T-helper 17 cell (primary cell): ENCODE measurements at places on chromosomes 11 and 22. TPM values are rescaled to one million over a fixed set of nuclear protein-coding genes. Genes with fewer than 3 reads are reported as not detected.

The MS4A4A gene
- total RNA-seq, result 0.50 TPM

The PATE2 gene
- not detected for total RNA-seq

The CHRM1 gene
- not detected for total RNA-seq

The LARGE1 gene
- 2.1 TPM for total RNA-seq

The MS4A1 gene
- 0.50 TPM for total RNA-seq

DNA sequence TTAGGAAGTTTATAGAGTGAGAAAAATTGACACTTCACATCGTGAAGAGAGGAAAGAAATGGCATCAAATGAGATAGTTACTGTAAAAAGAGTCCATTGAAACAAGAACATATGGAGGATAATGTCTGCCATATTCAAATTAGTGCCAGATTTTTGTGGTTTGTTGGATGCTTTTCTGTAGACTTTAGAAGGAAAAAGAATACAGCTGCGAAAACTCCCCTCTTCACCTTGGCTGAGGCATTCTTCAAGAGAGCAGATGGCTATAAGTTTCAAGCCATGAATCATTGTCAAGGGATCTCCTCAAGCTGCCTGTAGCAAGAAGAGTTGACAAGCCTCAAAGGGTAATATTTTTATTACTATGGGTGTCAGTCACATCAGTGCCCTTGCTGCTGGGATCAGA lies 507.4 kb upstream of the RAG2 start:
- no peak overlapping the region for H3K4me3 ChIP-seq
- peaks cover 2% of the 10 kb centered on the region for H3K36me3 ChIP-seq
- DNase-seq, result no peak
- no peaks in the 10 kb centered on the region for H3K27me3 ChIP-seq
- no peak overlapping the region for H3K27ac ChIP-seq

DNA sequence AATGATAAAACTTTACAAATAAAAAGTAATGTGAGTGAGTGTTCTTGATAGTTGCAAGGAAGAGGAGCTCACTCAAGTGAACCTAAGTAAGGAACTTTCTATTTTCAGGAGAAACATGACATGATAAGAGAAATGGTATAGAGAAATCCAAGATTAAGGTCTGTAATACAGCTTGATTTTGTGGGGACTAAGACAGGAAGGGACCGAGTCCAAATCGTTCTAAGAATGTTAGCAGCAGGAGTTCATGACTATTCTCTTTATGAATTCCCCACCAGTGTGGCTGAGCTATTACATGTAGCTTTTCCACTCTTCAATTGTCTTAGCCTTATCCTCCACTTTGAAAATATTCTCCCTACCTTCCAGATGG lies 698.6 kb upstream of the ARHGAP42 start:
- no peak overlapping the region for H3K27ac ChIP-seq
- H3K36me3 ChIP-seq, result no peaks in the 10 kb centered on the region
- no peaks in the 10 kb centered on the region for H3K4me1 ChIP-seq
- H3K27me3 ChIP-seq, result no peaks in the 10 kb centered on the region

DNA sequence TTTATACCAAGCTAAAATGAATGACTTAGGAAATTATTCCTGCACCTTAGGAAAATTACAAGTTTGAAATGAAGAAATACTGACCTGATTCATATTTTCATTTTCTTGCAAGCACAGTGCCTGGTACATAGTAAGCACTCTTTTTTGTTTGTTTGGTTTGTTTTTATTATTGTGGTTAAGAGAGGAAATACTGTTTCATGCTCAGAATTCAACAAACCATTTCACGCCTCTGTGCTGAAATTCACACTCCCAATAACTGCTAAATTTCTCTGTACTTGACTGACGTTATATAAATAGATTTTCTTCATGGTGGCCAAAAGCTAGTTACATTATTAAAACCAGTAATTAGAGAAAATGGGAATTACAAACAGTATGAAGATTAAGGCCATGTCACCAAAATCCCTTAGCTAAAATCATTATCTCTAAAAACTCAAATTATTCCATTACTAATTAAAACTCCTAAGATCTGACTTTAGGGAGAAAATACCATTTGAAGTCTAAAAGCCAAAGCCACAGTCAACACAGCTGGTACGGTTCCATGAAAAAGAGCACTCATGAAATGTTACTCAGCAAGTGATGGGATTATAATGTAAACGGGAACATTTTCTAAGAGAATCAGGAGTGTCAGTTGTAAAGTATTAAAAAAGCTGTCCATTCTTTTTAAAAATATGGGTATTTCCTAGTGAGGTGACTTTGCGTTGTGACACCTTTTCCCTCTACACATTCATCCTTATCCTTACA lies 77.8 kb upstream of the DDI1 start:
- no peaks in the 10 kb centered on the region for H3K27me3 ChIP-seq
- no peak overlapping the region for H3K27ac ChIP-seq
- no peak for DNase-seq
- H3K4me3 ChIP-seq, result no peak overlapping the region
- H3K36me3 ChIP-seq, result no peaks in the 10 kb centered on the region

DNA sequence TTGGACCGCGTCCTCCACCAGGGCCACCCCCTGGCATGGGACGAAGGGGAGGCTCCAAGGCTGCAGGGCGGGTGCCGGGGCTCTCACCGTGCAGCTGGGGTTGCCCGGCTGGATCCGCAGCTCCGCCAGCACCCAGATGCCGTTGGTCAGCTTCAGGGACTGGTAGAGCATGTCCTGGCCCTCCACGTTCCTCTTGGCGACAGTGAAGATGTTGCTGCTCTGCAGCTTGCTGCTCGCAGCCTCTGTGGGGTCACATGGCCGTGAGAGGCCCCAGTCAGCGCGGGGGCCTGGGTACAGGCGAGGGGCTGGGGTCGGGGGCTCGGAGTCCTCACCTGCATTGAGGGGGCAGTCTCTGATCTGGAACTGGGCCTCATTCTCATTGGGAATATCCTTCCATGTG lies 14.8 kb upstream of the RASL10A start:
- no peak overlapping the region for H3K27ac ChIP-seq
- no peak for DNase-seq
- H3K36me3 ChIP-seq, result peaks cover 5% of the 10 kb centered on the region
- no peaks in the 10 kb centered on the region for H3K4me1 ChIP-seq

GRCh38 chr22:50228366-50228765 lies 16.5 kb downstream of the TUBGCP6 start:
- peaks cover 9% of the 10 kb centered on the region for H3K4me1 ChIP-seq
- H3K36me3 ChIP-seq, result peaks cover 2% of the 10 kb centered on the region
- no peaks in the 10 kb centered on the region for H3K27me3 ChIP-seq
- DNase-seq, result no peak
- H3K4me3 ChIP-seq, result no peak overlapping the region

- no peak overlapping the region for H3K4me3 ChIP-seq
- no peak overlapping the region for H3K27ac ChIP-seq
- H3K36me3 ChIP-seq, result peaks cover 7% of the 10 kb centered on the region
Observed at GRCh38 chr11:9834291-9834690, 170.4 kb downstream of the SWAP70 start.

DNA sequence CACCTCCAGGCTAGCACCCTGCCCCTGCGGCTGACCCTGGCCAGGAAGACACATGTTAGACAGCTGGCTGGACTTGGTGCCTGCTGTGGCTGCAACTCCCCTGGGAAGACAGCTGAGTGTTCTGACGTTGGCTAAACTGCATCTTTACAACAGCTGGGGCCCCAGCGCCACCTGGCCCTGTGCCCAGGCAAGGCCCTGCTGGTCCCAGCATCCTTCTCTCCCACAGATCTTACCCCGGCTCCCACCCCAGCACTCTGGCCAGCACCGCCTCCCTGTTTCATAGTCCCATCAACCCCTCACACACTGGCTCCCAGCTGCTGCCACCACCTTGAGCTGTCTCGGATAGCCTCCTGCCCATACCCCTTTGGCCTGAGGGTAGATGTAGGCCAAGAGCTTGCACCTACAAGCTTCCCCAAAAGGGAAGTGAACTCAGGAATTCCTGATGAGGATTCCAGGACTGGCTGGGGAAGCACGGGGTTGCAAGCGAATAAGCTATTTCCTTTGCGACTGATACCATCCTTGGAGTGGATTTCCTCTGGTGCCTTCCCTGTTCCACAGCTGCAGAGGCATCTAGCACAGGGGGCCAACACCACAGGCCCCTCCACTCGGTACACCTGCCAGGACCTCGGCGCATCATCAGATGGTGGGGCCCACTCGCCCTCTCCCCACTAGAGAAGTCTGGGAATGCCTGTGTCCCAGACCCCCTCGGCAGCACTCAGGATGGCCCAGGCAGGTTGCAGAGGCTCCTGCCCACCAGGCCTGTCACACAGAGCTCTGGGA lies 28.5 kb downstream of the RSPH14 start:
- no peaks in the 10 kb centered on the region for H3K27me3 ChIP-seq
- no peak overlapping the region for H3K27ac ChIP-seq
- no peaks in the 10 kb centered on the region for H3K4me1 ChIP-seq
- H3K4me3 ChIP-seq, result no peak overlapping the region
- DNase-seq, result no peak

- no peaks in the 10 kb centered on the region for H3K36me3 ChIP-seq
- H3K27me3 ChIP-seq, result peaks cover 72% of the 10 kb centered on the region
- no peak overlapping the region for H3K4me3 ChIP-seq
- H3K27ac ChIP-seq, result no peak overlapping the region
- H3K4me1 ChIP-seq, result no peaks in the 10 kb centered on the region
- DNase-seq, result no peak
Observed at GRCh38 chr11:134783234-134783633, 371.2 kb upstream of the B3GAT1 start.

- peaks cover 26% of the 10 kb centered on the region for H3K27me3 ChIP-seq
- no peak overlapping the region for H3K27ac ChIP-seq
- H3K4me3 ChIP-seq, result no peak overlapping the region
- DNase-seq, result no peak
- H3K4me1 ChIP-seq, result no peaks in the 10 kb centered on the region
- no peaks in the 10 kb centered on the region for H3K36me3 ChIP-seq
Observed at GRCh38 chr11:113603277-113604059, 102.6 kb downstream of the TMPRSS5 start.

- no peaks in the 10 kb centered on the region for H3K4me1 ChIP-seq
- DNase-seq, result no peak
- no peak overlapping the region for H3K27ac ChIP-seq
Observed at GRCh38 chr11:129354691-129355090, 21.0 kb upstream of the BARX2 start.

- H3K4me1 ChIP-seq, result peaks cover 20% of the 10 kb centered on the region
- no peak for DNase-seq
- H3K36me3 ChIP-seq, result no peaks in the 10 kb centered on the region
- peak overlapping the region; percentile 78 for H3K27ac ChIP-seq
Observed at GRCh38 chr22:37904572-37905533, 1.2 kb upstream of the MICALL1 start.
